ENCODE measurements at places on chromosomes 13 and 19.

GRCh38 chr13:100986571-100986970, 312.0 kb upstream of the TMTC4 start:
- no peak for DNase-seq

GRCh38 chr13:101767131-101767530, 314.7 kb downstream of the ITGBL1 start:
- DNase-seq, result no peak

DNA sequence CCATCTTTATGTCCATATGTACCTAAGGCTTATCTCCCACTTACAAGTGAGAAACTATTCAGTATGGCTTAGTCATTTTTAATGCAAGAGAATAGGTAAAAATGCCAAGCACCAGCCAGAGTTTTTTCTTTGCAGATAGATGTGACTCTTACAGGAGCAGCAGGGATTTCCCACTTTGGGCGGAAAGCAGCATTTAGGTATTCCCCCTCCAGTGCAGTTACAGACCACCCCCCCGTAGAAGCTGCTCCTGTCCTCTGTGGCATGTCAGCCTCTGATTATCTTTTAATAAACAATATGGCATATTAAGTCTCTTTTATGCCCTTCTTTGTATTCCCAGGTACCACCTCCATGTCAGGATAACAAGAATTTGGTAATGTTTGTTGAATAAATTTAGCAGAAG, 24.7 kb upstream of the USPL1 start:
- no peak for DNase-seq

GRCh38 chr13:49877629-49878218, 58.4 kb downstream of the SPRYD7 start:
- DNase-seq, result no peak

DNA sequence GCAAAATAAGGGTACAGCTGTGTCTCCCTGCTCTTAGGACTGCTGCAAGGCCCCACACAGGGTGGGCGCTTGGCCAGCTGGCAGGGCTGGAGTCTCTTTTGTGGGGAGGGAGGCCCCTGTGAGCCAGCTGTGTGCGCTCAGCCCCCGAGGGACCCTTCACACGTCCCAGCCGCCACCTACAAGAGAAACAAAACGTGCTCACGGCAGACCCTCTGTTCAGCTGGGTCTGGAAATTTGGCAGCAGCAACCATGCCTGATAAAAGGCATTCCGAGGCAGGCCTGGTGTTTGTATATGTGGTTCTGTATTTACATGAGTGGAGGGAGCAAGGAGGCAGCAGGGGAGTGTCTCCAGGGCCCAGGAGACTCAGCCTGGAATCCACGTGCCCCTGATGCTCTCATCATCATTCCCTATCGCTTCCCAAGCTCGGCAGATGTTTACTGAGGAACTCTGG, 49.7 kb downstream of the CRTC1 start:
- no peak for DNase-seq

GRCh38 chr13:94214975-94215374, 264.5 kb downstream of the DCT start:
- no peak for DNase-seq

GRCh38 chr13:21020581-21020980, 40.8 kb downstream of the LATS2 start:
- no peak for DNase-seq

GRCh38 chr13:22846551-22846950, 334.2 kb upstream of the SGCG start:
- DNase-seq, result no peak

DNA sequence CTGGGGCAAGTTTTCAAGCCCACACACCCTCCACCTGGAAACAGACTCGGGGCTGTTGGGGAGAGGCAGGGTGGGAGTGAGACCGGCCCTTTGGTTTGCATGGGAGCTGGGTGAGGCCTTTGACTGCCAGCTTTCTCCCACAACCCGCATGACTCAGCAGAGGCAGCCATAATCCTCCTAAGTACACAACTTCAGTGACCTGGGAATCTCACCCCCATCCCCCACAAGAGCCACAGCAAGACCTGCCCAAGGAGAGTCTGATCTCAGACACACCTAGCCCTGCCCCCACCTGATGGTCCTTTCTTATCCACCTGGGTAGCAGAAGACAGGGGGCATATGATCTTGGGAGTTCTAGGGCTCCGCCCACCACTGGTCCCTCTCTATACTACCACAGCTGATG, 1615.4 kb downstream of the EFNB2 start:
- DNase-seq, result no peak
